ENCODE measurements at places on chromosomes 1 and 21. TPM values are rescaled to one million over a fixed set of nuclear protein-coding genes. Genes with fewer than 3 reads are reported as not detected.
A peak's percentile ranks its signal among the peaks of the same experiment; 100 is the strongest.

Gene CCDC30
- 1.8 TPM for total RNA-seq

Gene FAM229A
- 5.4 TPM for total RNA-seq

Gene PDZK1
- 44.9 TPM for total RNA-seq

DNA sequence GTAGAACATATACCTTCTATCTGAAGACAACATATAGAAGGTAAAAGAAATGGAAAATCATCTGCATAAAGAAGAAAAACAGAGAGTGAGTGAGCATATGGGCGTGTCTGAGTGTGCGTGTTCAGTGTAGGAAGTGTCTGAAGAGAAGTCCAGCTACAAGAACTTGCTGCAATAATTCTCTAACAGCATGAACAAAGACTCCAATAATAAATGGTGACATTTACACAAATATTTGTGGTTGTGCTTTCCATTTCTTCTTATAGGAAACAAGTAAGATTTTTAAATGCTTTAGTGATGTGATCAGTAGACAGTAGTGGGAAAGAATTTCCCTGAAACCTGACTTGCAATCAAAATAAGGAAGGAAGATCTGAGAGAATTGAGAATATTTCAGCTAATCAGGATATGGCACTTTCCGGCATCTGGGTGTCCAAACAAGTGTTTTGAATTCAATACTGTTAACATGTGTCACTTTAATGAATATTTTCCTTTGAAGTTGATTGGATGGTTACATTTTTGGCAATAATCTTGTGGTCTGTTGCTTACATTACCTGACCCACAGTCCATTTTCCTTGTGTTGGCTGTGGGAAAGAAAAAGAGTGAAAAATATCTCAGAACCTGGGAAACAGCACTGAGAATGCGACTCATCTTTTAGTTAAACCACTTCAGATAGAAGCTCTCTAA lies 154.0 kb downstream of the TGFB2 start:
- peak; percentile 17 for DNase-seq

DNA sequence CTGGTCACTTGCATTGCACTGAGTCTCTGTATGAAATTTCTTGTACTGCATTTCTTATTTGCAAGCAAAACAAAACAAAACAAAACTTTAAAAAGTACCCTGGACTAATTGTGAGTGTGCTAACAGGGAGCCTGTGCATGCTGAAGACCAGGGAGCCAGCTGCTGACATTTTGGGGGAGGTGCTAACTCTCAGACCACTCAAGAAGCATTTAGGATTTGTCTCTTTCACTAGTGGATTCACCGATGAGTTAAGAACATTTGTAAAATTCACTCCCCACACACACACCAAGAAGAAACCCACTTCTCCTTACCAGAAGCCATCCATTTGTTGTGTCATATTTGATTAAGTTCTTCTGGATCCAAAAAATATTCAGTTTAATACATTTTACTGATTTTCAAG lies 95.7 kb upstream of the C1orf105 start:
- DNase-seq, result no peak

DNA sequence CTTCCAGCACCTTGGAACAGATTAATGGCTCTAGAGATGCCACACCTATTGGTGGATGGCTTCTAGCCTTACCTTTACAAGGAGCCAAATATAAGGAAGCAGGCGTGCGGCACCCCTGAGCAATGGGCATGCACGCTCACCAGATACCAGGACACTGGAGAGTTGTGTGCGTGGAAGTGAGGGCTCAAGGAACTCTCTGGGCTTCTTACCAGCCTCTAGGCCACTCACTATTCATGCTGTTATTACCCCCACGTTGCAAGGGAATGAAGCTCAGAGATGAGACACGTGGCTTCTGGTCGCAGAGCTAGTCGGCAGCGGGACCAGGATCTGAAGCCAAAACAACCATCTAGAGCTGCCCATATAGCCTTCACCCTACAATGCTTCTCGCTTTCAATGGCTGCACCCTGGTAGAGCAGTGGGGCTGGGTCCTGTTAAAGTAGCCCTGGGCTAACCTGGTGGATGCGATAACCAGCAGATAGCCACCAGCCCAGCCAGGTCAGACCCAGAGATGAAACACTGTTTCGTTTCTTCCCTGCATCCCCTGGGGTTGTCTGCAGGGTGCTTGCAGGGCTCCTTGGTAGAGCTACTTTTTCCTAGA lies 396.4 kb upstream of the VAMP3 start:
- DNase-seq, result no peak

DNA sequence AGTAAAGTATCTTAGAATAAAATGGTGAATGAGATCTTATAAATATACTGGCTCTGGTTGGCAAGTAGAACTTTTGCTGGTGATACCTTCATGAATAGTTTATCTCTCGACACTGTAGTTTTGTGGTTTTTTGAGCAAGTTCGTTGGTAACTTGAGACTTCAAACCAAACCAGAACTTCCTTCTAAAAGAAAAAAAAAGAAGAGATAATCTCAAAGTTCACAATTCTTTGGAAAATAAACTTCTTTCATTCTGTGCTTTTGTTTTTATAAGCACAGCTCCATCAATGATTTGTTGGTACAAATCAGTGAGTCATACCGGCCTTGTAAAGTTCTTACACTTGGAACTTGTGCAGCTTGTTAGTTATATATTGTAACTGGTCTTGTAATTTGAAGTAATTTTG lies 2.3 kb downstream of the HIPK1 start:
- DNase-seq, result peak; percentile 39

DNA sequence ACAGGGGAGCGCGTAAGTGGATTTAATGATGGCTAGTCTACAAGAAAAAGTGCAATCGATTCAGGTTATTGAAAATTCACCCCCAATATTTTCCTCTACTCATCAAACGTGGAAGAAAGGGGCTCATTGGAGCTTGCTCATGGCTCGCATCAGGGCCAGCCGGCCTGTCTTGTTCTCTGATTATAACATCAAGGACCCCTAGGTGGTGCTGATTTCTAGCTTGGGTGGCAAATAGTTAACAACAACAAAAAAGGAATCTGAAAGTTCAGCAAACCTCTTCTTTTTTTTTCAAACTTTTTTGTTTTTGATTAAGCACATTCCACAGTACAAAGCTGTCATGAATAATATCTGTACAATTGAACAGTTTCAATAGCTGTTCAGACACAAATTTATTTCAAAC lies 35.8 kb upstream of the SOD1 start:
- DNase-seq, result no peak

- no peak for DNase-seq
Measured at GRCh38 chr1:218546314-218546713, 201.2 kb downstream of the TGFB2 start.

DNA sequence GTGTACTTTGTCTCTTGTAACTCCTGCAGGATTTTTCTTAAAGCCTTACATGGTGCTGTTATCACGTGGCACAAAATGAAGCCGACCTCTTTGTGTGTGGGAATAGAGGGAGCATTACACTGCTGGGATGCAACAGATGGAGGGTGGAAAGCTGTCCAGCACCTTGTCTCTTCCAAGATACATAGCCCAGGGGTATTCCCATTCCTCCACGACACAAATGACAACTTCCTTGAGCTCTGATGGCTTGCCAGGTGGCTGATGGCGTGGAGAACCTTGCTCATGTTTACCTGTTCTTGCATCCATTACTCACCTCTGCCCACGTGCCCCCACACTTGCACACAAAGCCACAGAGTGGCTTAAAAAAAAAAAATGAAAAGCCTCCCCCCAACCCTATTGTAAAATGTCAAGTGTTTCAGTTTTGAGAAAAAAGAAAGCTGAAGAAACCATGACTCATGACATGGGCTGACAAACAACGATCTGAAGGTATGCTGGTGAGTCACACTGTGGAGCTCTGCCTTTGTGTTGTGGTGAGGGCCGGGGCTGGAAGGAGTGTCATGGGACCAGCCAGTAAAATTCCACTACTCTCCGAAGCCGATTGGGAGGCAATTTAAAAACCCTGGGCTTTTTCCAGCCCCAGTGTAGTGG lies 32.0 kb upstream of the ATP5PO start:
- DNase-seq, result peak; percentile 94

DNA sequence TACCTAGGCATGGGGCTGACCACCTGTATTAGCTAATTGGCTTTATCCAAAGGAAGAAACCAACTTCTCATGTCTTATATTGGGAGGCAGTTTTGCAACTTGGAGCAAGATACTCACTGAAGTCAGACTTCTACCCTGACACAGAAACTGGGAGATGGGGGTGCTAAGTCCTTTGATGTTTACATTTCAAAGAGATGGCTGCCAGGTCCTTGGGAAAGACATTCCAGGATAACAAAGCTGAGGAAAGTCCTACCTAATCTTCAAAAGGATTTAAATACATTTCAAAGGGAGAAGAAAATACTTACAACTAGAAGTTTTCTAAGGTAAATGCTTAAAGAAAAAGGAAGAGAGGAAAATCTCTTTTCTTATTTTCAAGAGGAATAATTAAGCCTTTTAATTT lies 62.1 kb downstream of the FH start:
- no peak for DNase-seq

DNA sequence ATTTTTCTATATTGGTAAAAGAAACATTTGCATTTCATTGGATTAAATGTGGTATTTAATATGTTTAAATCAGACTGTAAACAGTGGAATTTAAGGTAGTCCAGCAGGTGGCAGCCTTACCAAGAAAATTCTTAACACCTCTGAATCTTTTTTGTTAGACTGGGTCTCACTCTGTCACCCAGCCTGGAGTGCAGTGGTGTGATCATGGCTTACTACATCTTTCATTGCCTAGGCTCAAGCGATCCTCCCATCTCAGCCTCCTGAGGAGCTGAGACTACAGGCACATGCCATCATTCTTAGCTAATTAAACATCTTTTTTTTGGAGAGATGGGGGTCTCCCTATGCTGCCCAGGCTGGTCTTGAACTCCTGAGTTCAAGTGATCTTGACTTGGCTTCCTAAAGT lies 98.8 kb downstream of the RABGAP1L start:
- DNase-seq, result peak; percentile 58

GRCh38 chr1:155598842-155599331 lies 11.1 kb upstream of the MSTO1 start:
- DNase-seq, result peak; percentile 39

GRCh38 chr1:17122521-17123164 lies 3.4 kb upstream of the PADI2 start:
- DNase-seq, result no peak

DNA sequence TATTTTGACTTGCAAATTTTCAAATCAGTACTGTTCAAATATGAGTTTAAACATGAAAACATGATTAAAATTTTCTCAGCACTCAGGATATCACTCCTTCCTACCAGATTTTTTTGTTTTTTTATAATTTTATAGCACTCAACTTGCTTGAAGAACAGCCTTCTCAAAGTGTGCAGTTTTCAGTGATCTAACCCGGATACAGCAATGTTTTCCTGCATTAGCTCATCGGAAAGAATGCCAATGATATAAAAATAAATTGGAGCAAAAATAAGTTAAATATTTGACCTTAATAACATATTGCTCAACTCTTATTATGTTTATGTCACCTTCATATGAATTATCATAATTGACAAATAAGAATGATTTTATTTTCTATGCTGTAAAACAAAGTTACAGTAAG lies 766.8 kb downstream of the USP25 start:
- DNase-seq, result no peak

DNA sequence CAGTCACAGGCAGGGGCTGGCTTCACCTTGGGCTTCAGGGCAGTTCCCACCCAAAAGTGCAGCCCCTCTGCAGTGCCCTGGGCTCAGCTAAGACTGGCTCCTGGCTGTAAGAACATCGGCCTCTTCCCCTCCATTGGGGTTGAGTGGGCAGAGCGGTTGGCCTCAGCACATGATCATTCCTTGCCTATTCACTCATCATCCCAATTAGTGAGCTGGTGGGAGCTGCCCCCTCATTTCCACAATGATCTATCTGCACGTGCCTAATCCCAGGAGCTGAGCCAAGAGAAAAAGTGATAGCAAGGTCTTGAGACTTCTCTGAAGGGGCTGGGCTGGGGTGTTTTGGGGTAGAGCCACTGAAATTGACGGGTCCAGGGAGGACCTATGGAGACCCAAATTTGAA lies 133.6 kb downstream of the SYF2 start:
- DNase-seq, result no peak

DNA sequence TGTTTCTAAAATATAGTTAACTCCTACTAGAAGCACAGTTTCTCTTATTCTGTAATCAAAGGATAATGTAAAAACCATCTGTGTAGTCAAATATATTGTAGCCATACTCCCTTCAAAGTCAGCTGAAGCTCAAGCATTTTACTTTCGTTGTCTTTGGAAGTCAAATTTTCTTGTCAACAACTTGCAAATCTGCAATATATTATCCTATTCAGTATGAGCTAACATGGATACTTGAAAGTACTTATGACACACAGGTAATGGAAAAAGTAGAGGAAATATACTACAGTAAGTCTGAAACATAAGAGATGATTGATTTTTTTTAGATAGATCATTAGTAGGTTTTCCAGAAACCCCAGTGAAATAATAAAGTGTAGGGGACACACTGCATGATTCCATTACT lies 121.5 kb downstream of the COL24A1 start:
- DNase-seq, result no peak

DNA sequence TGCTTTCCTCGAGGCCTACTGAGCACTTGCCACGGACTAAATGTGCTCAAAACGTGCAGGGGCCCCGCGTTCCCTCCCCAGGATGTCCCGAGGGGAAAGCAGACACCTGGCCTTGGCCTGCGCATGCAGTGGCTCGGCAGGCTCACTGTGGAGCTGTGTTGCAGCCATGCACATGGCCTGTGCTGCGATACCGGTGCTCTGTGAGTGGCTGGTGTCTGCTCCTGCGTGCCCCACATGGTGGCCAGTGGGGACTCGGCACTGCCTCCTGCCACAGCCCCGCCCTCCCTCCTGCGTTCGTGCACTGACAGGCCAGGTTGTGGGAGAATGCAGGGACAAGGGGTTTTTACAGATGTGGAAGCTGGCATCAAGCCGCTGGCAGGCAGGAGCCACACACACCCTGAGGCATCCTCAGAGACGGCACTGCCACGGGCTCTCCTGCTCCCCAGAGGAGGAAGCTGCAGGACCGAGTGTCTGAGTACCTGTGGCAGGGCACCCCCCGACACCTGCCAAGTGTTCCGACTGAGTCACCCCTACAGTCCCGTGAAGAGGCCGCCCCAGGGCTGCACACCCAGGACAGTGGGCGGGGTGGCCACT lies 16.9 kb upstream of the PTTG1IP start:
- no peak for DNase-seq

- no peak for DNase-seq
Measured at GRCh38 chr1:91724644-91725043, 161.3 kb downstream of the TGFBR3 start.

DNA sequence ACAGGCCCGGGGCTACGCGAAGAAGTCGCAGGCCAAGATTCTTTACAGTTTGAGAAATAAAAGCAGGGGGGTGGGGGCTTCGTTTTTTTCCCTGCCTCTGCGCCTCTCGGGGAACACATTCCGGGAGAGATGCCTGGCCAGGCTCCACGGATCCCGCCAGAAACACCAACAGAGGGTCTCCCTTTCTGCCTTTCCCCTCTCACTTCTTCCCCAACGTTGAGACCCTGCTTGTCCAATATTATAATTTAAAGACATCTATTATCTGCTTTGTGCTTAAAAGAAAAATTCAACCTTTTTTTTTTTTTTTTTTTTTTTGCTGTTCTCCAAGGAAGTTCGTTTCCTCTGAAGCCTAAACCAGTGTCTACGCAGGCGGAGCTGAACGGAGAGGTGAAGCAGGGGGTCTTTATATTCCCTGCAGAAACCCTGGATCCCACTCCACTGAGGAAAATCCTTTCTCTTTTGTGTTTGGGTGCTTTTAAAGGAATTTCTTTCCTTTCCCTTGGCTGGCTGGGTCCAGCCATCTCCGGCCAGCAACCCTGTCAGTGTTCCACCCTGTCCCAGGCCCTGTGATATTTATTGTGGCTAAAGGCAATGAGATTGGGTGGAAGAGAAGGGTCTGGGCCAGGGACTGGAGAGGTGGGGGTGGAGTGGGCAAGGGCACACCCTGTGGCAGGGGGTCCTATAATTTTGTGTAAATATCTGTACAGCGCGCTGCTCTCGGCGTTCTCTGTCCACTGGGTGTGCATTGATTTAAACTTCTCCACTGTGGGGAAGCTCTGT lies 2.2 kb downstream of the FOXD2 start:
- DNase-seq, result no peak
